ENCODE measurements at places on chromosomes 7 and 10.

- no peak for DNase-seq
Observed at GRCh38 chr7:92297736-92298135, 52.0 kb downstream of the ANKIB1 start.

- DNase-seq = no peak
Observed at GRCh38 chr7:55975988-55976633, 11.7 kb downstream of the NIPSNAP2 start.

DNA sequence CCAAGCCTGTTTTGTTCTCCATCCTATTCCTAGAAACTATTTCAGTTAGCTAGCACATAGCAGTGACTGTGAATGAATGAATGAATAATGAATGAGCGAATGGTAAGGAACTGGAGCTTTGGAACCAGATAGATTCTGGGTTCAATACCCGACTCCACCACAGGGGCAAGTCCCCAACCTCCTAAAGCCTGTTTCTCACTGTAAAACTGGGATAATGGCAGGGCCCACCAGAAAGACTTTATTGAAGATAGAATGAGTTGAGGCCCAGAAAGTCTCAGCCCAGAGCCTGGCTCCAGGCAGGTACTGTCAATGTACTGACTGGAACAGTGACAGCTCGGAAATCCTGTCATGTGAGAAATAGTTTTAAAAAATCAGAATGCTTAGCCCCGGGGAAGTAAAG, 1.1 kb upstream of the CDH23 start:
- no peak for DNase-seq

DNA sequence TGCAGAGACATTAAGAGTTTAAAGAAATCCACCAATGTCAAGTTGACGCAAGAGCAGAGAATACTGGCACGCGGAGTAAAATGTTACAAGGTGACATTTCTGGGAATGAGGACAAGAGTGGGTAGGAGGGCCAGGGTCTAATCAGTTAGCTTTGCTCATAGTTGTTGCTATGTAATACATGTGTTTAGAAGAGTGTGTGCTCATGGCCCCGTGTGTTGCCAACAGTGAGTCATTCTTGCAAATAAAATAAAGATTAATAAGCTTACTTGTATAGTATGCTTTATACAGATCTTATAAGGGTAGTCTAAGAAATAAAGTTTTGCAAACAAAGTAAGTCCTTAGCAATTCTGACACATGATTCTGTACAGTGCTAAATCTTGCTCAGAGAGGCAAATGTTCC, 64.5 kb downstream of the DNMBP start:
- no peak for DNase-seq

GRCh38 chr7:18370633-18371032, 124.9 kb upstream of the HDAC9 start:
- DNase-seq = no peak

DNA sequence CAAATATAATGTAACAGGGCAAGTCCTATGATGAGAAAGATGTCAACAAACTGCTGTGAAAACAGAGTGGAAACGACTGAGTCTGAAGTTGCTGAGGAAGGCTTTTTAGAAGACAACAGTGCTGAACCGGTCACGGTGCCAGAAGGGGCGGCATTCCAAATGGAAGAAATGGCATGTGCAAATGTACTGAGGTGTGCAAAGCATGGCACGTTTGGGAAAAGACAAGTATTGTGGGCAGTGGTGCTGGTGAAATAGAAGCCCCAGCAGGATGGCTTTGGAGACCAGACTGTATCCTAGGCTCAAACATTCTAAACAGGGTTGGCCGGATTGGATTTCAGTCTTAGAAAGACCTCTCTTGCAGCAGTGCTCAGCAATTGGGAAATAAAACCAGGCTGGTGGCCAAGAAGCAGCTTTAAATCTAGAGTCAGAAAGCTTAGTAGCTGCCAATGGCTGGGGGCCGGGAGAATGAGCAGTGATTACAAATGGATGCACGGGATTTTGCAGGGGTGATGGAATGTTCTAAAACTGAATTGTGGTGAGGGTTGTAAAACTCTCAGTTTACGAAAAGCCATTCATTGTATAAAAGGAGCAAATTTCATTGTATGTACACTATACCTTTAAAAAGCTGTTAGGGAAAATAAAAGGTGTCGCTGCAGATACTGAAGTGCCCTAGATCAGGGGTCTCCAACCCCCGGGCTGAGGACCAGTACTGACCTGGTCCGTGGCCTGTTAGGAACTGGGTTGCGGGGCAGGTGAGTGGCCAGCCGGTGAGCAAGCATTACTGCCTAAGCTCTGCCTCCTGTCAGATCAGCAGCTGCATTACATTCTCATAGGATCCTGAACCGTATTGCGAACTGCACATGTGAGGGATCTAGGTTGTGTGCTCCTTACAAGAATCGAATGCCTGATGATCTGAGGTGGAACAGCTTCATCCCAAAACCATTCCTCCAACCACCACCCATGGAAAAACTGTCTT, 141.6 kb downstream of the HIBADH start:
- DNase-seq = no peak

DNA sequence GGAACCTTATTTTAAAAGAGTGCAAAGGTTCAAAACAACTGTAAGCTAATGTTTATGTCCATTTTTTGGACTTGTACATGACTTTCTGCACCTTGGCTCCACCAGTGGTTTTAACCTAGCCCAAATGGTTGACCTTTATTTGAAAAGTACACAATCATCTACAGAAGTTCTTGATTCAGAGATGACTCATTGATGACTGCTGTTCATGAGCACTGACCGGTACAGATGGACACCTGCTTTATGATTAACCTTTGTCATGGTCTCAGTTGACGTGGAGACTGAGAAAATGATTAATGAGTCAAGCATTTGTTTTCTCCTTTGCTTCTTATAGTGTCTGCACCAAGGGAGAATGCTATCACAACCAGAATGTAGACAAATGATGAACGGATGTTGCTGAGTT, 55.7 kb upstream of the PTER start:
- DNase-seq = no peak

DNA sequence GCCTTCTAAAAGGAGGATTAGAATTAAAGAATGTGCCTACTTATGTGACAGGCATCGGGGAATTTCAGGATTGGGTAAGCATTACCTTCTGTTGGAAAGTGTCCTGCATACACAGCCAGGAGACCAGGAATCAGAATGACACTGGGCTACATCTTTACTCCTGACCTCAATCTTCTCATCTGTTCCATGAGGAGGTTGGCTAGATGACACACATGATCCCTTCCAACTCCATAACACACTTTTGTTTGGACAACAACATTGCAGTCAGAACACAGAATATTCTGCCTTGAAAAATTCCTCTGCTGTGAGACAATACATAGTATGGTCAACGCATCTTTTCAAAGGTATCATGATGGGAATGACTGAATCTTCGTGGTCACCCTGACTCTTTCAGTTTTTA, 1281.2 kb upstream of the SORCS1 start:
- no peak for DNase-seq

DNA sequence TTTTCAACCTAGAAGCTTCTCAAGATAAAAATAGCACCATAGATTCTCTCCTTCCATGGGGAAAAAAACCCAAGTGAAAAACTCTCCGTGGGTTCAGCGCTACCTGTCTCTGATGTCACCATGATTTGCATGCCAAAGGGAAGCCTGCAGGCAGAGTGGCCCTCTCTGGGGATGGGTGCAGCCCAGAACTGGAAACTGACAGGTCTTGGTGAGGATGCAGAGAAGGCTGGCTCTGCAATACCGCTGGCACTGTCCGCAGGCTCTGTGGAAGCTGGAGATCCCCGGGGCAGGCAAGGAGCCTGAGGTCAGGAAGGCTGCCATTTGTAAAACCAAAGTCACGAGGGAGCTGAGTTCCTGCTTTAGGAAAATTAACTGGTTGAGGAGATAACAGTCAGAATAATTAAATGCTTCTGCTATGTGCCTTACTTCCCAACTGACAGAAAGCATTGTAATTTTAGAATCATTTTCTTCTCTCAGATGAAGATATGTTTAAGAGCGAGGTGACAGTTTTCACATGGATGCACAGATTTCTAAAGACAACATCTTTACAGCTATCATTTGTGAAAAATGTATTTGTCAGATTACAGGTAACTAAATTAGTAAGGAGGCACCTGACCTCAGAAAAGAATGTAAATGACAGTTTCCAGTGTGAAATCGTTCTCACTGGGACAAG, 731.5 kb upstream of the FZD8 start:
- no peak for DNase-seq
